Smooth muscle cell of the umbilical artery (primary cell): ENCODE measurements at places on chromosomes 16 and 17. TPM values are rescaled to one million over a fixed set of nuclear protein-coding genes. Genes with fewer than 3 reads are reported as not detected.

TMEM238L gene
- not detected in 2 replicates for total RNA-seq

TBX4 gene
- total RNA-seq: 0.89 TPM in 1 of 2 replicates, not detected in the other

TBX6 gene
- total RNA-seq: under 0.01 TPM in 1 of 2 replicates, not detected in the other

NACA2 gene
- not detected in 2 replicates for total RNA-seq

SRL gene
- not detected in 2 replicates for total RNA-seq

TMC7 gene
- total RNA-seq: 0.59 and 0.69 TPM in 2 replicates

SAP30BP gene
- total RNA-seq: 41.9 and 72.0 TPM in 2 replicates

KRT39 gene
- not detected in 2 replicates for total RNA-seq

HIC1 gene
- 42.5 and 67.7 TPM in 2 replicates for total RNA-seq

AURKB gene
- 1.5 and 16.7 TPM in 2 replicates for total RNA-seq

AOC3 gene
- 0.14 and 0.30 TPM in 2 replicates for total RNA-seq

ABCA6 gene
- 1.3 and 4.5 TPM in 2 replicates for total RNA-seq

NDRG4 gene
- total RNA-seq: 11.3 and 13.7 TPM in 2 replicates

LRRC37A2 gene
- total RNA-seq: 4.2 and 9.2 TPM in 2 replicates

RHBDL3 gene
- under 0.01 TPM in 2 replicates for total RNA-seq

SNX20 gene
- not detected in 2 replicates for total RNA-seq

MMP2 gene
- total RNA-seq: 1,096 and 1,520 TPM in 2 replicates

XAF1 gene
- total RNA-seq: 11.9 and 25.8 TPM in 2 replicates

SLC5A10 gene
- total RNA-seq: not detected in 2 replicates

CDRT15L2 gene
- not detected in 2 replicates for total RNA-seq

KRT33A gene
- not detected in 2 replicates for total RNA-seq

HS3ST6 gene
- total RNA-seq: not detected in 2 replicates

CALCOCO2 gene
- total RNA-seq: 39.2 and 62.7 TPM in 2 replicates

PYDC1 gene
- total RNA-seq: not detected in 2 replicates

ADAMTS18 gene
- total RNA-seq: under 0.01 TPM in 1 of 2 replicates, not detected in the other

CD300LG gene
- not detected in 2 replicates for total RNA-seq

CX3CL1 gene
- total RNA-seq: under 0.01 and 0.18 TPM in 2 replicates

SLC47A2 gene
- not detected in 2 replicates for total RNA-seq

EMP2 gene
- 2.7 and 6.3 TPM in 2 replicates for total RNA-seq

ADAM11 gene
- total RNA-seq: 0.30 and 0.69 TPM in 2 replicates

PIK3R6 gene
- not detected in 2 replicates for total RNA-seq

MT1G gene
- total RNA-seq: not detected in 2 replicates

KCNJ16 gene
- not detected in 2 replicates for total RNA-seq

HS3ST3B1 gene
- total RNA-seq: 9.2 and 17.5 TPM in 2 replicates

TMEM100 gene
- 0.23 TPM in 1 of 2 replicates, not detected in the other for total RNA-seq

WNT9B gene
- not detected in 2 replicates for total RNA-seq

TBC1D3 gene
- not detected in 2 replicates for total RNA-seq

CLEC18A gene
- 0.32 and 1.5 TPM in 2 replicates for total RNA-seq

KANSL1 gene
- 60.8 and 92.1 TPM in 2 replicates for total RNA-seq

NPIPB9 gene
- total RNA-seq: 3.6 and 4.6 TPM in 2 replicates

TMIGD1 gene
- not detected in 2 replicates for total RNA-seq

SMTNL2 gene
- under 0.01 TPM in 1 of 2 replicates, not detected in the other for total RNA-seq

ABCC11 gene
- 0.05 TPM in 1 of 2 replicates, not detected in the other for total RNA-seq

PIMREG gene
- 1.8 and 13.7 TPM in 2 replicates for total RNA-seq

CMTM2 gene
- not detected in 2 replicates for total RNA-seq

TRPV2 gene
- 49.9 and 70.0 TPM in 2 replicates for total RNA-seq

MT1A gene
- total RNA-seq: 0.88 TPM in 1 of 2 replicates, not detected in the other

KRTAP17-1 gene
- not detected in 2 replicates for total RNA-seq

NTN3 gene
- 0.59 and 1.9 TPM in 2 replicates for total RNA-seq

STAT5A gene
- total RNA-seq: 4.9 and 19.0 TPM in 2 replicates

ACSM3 gene
- 0.28 and 1.2 TPM in 2 replicates for total RNA-seq

NAT9 gene
- total RNA-seq: 55.5 and 64.7 TPM in 2 replicates

KRTAP2-3 gene
- total RNA-seq: 0.65 TPM in 1 of 2 replicates, not detected in the other

NXN gene
- 35.0 and 55.8 TPM in 2 replicates for total RNA-seq

IKZF3 gene
- not detected in 2 replicates for total RNA-seq

TBC1D3H gene
- total RNA-seq: not detected in 2 replicates

CSF3 gene
- 2.3 and 3.9 TPM in 2 replicates for total RNA-seq
